ENCODE measurements at places on chromosomes 5 and 9. TPM values are rescaled to one million over a fixed set of nuclear protein-coding genes. Genes with fewer than 3 reads are reported as not detected.

- DNase-seq = no peak
These were observed 745.3 kb downstream of the DTWD2 start for GRCh38 chr5:118243068-118243467.

Gene GCNT4
- 0.25 TPM for total RNA-seq

Gene QRFP
- total RNA-seq = not detected

- no peak for DNase-seq
These were observed 7.5 kb upstream of the EGFLAM start for GRCh38 chr5:38250763-38251448.

DNA sequence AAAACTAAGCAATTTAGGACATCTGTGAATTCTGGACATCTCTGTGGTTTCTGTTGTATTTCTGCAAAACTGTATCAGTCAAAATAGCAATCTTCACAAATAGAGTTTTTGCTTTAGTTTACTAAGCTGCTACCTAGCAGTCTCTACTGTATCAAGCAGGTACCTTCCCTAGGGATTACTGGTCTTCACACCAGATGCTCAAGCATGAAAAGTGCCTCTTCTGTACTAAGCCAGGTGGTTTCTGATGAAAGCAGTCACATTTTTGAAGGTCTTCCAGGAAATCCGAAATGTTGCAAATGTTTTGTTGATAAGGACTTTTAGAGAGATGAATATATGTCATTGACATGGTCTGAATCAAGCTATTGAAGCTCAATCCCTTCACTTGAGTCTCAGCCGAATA is 540.0 kb downstream of the KCTD16 start:
- DNase-seq = no peak

Gene ATP6V0E1
- total RNA-seq = 141 TPM

Gene PCDHB15
- not detected for total RNA-seq

DNA sequence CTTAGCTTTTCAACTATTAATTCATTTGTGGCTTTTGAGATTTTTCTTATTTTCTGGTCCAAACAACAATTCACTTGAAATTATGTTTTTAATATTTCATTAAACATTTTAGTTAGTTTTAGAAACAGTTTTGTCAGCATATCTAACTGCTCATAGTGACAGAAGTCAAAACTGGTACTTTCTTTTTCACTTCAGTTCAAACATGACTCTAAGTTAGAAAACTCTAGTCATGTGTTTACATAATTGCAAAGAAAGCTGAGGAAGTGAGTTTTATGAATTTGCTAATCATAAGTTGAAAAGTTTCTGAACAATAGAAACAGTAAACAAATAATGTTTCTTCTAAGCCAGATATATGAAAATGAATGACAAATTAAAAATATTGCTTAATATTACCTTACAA is 1931.0 kb downstream of the EFNA5 start:
- no peak for DNase-seq

GRCh38 chr5:172530406-172530805 is 76.1 kb upstream of the SH3PXD2B start:
- DNase-seq = no peak

GRCh38 chr5:43627028-43627427 is 24.0 kb downstream of the NNT start:
- DNase-seq = no peak

Gene ROR2
- not detected for total RNA-seq

DNA sequence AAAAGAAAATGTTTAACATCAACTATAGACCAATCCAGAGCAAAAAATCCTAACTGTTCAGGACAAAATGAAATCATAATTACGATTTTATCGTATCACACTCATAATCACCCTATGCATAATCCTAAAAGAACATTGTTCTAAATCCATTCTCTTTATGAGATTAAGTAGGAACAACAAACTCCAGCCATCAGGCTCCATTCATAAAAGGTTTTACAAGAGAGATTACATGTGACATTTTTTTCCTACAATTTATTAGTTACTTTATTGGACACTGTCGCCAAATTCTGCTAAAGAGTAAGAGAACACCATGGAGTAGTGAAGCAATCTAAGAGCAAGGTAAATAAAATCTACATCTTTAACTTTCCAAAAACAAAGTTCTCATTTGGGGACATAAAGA is 198.0 kb downstream of the BNC2 start:
- DNase-seq = no peak

- no peak for DNase-seq
These were observed 686.4 kb downstream of the TLE1 start for GRCh38 chr9:81002906-81003305.

GRCh38 chr5:41071975-41072374 is 833 bp upstream of the MROH2B start:
- no peak for DNase-seq

- no peak for DNase-seq
These were observed 3.3 kb downstream of the SGCD start for GRCh38 chr5:156330141-156330870.

DNA sequence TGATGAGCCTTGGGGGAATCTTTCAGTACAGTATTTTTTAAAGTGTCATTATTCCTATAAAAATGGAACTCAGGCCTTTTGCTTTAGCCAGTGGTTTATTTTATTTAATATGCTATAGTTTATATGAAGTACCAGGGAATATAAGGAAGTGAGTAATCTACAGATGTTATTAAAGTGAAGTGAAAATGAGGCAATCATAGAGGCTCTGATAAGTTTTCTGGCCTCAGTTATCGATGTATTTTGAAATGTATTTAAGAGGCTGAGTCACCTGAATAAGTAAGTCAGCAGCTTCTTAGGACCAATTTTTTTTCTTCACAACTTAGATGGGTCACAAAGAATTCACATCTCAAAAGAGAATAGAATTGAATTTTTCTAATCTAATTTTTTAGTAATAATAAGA is 829.0 kb downstream of the DNAH5 start:
- DNase-seq = no peak

- no peak for DNase-seq
These were observed 357.6 kb upstream of the RPS23 start for GRCh38 chr5:82635561-82636288.

DNA sequence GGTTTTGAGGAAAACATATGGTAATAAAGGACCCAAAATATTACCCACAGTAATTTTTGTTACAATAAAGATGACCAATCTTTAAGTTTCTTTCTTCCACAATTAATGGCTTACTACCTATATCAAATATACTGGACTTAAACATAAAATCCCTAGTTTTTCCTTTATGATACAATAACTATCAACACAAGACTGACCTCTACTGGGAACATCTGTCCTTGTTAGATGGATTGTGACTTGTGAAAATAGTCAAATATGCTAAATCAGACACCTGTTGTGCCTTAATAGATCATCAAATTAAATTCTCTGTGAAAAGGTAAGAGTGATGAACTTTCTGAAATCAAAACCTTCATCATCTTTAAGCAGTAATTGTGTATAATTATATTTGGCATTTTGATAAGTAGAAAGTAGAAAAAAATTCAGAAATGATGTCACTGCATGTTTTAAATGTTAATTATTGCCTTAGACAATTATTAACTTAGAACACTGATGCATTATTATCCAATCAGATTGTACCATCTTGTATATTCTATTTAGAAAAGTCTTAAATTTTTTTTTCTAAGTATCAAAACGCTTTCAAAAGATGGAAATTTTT is 113.6 kb downstream of the DEPDC1B start:
- no peak for DNase-seq

Gene S100Z
- total RNA-seq = 3.3 TPM

Gene NKD2
- not detected for total RNA-seq

DNA sequence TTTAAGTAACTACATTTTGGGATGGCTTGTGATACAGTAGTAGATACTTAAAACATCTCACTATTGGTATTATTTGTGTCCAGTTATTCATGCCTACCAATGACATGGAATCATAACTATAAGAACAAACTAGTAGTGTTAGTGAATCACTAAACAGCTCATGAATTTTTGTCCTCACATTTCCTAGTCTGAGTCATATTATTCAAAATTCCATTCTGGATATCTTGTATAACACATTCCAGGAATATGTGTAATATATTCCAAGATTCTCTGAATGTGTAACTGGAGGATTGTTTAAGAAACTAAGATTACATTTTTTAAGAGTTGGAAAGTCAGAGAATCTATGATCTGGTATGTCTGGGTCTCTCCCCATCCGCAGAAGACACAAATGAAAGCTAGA is 565.3 kb upstream of the ZNF608 start:
- DNase-seq = no peak

DNA sequence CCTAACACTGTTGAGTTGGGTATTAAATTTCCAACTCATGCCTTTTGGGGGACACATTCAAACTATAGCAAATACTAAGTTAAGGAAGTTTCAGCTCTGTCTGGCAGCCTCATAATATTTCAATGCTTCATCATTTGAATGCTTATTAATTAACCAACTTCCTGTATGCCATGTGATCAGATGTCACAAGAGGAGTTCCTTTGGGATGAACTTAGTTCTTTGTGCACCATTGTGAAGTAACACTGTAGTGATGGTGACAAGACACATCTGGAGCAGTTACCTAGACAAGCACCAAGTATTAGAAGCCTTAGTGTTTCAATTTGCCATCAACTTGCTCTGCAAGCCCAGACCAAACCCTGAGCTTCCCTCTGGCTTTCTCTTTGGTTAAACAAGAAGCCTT is 90.7 kb upstream of the IL12B start:
- DNase-seq = no peak

DNA sequence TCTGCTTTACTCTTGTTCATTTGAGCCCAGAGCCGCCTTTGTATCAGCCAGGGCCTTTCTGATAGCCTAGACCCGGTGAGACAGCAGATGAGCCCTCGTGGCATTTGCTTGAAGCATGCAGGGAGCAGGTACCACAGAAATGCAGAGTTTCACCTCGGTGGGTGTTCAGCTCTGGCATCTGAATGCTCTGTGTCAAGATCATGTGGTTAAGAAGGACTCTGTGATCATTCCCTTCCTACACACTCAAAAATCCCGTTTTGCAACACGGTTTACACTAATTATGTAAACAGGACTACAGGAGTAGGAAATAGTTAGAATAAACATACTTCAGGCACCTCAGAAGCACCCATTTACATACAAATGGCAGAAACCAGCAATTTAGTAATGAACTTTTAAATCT is 67.2 kb downstream of the MVB12B start:
- DNase-seq = no peak

GRCh38 chr5:111367115-111367514 is 142.9 kb downstream of the CAMK4 start:
- DNase-seq = no peak

GRCh38 chr9:82467436-82467835 is 478.9 kb downstream of the SPATA31D1 start:
- no peak for DNase-seq

Gene IFNA21
- total RNA-seq = not detected

DNA sequence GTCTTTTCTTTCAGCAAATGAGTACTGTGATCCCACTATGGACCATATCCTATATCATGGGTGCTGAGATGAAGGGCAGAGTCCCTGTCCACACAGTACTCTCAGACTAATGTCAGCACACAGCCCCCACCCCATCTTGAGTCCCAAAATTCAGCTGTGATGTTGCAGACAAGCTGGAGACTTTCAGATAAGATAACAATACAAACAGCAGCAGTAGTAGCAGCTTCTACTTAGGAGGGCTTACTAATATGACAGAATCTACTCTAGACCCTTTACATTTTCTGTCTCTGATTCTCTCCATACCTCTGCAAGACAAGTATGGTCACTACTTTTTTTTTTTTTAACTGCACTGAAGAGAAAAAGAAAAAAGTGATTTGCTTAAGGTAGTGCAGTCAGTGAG is 129.1 kb upstream of the TRIM32 start:
- DNase-seq = no peak

Gene LOX
- total RNA-seq = not detected

- no peak for DNase-seq
These were observed 27.9 kb upstream of the SLC6A3 start for GRCh38 chr5:1472964-1473628.

GRCh38 chr5:146103594-146103993 is 1.8 kb downstream of the PLAC8L1 start:
- no peak for DNase-seq

DNA sequence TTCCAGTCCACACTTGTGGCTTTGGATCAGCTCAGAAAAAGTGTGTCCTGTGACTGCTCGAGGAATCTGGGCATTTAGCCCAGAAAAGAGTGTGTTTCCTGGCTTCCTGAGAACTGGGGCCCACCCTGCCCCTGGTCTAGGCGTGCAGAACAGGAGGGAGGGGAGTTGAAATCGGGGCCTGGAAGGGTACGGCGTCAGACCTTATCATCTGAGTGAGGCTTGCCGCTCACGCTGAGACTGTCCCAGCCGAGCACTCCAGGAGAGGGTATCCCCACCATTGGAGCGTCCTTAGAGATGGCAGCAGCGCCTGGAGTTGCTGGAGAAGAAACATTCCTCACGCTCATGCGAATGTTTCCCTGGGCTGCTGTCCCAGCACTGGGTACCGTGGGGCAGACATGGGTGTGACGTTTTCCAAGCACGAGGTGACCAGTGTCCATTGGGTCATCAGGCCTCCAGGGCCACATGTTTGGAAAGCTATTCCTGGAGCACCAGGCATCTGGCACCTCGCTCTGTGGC is 22.5 kb downstream of the NEK6 start:
- DNase-seq = no peak

DNA sequence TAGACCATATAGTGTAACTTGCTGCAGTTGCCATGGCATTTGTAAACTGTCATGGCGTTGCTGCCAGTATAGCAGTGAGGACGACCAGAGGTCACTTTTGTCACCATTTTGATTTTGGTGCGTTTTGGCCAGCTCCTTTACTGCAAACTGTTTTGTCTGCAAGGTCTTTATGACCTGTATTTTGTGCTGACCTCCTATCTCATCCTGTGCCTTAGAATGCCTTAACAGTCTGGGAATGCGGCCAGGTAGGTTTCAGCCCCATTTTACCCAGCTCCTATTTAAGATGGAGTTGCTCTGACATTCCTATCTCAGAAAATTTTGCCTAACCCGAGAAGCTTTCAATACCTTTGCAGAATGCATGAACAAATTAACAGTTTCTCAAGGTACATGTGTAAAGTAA is 914.4 kb upstream of the ACO1 start:
- DNase-seq = no peak

Gene PDE8B
- total RNA-seq = 0.82 TPM

Gene RUSC2
- total RNA-seq = 7.9 TPM

Gene FRRS1L
- not detected for total RNA-seq

Gene SLC6A18
- not detected for total RNA-seq

DNA sequence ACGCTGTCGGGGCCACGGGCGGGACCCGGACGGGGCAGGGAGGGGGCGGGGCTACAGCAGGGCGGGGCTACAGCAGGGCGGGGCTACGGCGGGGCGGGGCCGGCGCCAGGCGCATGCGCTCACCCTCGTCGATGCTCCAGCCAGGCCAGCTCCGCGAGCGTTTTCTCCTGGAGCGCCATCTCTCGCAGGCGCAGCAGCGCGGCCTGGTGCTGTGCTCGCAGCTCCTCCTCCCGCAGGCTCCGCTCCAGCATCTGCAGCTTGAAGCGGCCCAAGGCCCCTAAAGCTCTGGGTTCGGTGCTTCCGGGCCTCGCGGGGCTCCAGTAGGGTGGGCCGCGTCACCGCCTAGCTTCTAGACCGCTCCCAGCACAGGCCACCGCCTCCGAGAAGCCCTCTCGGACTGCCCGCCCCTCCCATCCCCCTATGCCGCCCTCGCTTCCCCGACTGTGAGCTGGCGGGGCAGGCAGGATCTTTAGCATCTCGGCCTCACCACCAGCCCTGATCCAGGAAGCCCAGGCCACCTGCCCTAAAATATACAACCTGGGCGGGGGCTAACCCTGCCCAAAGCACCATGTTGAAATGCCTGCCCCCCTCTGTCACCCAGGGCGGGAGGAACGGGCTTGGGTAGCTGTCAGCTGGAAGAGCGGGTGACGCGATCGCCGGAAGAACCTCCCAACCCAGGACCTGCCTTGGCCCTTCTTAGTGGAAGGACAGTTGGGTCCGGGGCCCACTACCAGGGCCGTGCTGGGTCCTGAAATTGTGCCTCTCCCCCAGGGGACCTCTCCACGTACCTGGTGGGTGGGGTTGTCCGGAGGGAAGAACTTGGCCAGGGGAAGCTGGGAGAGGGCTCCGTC is 21.9 kb upstream of the QSOX2 start:
- peak; percentile 69 for DNase-seq

Gene CCL27
- not detected for total RNA-seq
